ENCODE measurements at places on chromosomes 5 and 9.
A peak's percentile ranks its signal among the peaks of the same experiment; 100 is the strongest.

GRCh38 chr5:131854134-131854533 lies 57.3 kb upstream of the FNIP1 start:
- no peak for DNase-seq

- DNase-seq = no peak
These were observed 171.0 kb downstream of the INSYN2B start for GRCh38 chr5:169809281-169809680.

GRCh38 chr9:118364266-118365106 lies 660.3 kb downstream of the TLR4 start:
- peak; percentile 4 for DNase-seq

DNA sequence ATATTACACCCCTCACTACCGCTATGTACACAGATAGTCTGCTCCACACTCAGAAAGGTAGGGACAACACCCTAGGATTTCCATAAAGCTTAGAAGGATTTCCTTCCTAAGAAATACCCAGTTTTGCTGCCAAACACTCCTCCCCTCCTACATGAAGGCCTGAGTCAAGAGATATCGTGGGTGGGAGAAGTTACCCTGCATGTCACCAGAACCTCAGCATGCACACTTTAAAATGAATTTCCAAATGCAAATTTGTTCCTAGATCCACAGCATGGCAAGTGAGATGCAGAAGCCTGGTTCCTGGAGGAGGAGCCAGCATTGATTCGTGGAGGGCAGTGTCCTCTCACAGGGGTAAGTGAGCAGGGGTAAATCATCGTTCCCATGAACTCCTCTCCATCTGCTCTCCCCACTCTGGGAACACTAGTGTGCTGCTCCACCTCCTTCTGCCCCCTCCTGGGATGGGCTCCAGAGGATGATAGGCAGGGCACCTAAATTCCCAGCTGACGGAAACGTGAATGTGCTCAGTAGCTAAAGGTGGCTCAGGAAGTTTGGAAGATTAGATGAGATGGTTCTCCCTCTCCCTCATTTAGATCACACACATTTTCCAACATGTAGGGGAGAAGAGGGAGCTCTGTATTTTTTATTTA lies 76.7 kb downstream of the PDE4D start:
- DNase-seq = no peak

DNA sequence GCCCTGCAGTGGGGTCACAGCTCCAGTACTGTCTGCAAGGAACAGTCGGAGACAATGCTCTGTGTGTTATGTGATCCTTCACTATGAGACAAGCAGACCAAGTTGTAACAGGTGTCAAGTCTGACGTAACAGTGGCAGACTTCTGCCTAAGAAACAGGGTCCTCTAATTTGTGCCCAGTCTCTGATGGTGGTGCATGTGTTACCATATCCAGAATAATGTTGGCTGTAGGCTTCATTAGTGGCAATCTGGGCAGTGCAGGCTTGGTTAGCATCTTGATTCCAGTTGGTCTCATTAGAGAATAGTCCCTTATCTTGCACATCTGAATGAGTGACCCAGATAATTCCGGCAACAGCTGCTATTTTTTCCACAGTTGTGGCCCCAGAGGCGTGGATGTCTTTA lies 33.8 kb downstream of the ZNF131 start:
- DNase-seq = no peak

DNA sequence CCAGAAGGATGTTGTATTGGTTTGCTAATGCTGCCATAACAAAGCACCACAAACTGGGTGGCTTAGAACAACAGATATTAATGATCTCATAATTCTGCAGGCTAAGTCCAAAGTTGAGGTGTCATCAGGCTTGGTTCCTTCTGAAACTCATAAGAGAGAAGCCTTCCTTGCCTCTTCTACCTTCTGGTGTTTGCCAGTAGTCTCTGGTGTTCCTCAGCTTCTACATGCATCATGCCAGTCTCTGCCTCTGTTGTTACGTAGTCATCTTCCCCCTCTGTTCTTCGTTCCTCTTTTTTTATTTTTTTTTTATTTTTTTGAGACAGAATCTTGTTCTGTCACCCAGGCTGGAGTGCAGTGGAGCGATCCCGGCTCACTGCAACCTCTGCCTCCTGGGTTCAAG lies 61.8 kb downstream of the LRRC70 start:
- no peak for DNase-seq

DNA sequence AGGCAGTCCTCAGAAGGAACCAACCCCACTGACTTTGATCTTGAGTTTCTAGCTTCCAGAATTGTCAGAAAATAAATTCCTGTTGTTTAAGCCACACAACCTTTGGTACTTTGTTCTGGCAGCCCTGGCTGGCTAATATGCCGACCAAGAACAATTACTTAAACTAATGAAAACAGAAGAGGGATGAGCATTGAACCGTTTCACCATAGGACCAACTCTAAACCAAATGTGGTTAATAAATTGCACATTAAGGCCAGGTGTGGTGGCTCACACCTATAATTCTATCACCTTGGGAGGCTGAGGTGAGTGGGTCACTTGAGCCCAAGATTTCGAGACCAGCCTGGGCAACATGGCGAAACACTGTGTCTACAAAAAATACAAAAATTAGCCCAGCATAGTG lies 160.9 kb upstream of the RAI14 start:
- no peak for DNase-seq

GRCh38 chr9:124084087-124084486 lies 72.5 kb downstream of the LHX2 start:
- no peak for DNase-seq

DNA sequence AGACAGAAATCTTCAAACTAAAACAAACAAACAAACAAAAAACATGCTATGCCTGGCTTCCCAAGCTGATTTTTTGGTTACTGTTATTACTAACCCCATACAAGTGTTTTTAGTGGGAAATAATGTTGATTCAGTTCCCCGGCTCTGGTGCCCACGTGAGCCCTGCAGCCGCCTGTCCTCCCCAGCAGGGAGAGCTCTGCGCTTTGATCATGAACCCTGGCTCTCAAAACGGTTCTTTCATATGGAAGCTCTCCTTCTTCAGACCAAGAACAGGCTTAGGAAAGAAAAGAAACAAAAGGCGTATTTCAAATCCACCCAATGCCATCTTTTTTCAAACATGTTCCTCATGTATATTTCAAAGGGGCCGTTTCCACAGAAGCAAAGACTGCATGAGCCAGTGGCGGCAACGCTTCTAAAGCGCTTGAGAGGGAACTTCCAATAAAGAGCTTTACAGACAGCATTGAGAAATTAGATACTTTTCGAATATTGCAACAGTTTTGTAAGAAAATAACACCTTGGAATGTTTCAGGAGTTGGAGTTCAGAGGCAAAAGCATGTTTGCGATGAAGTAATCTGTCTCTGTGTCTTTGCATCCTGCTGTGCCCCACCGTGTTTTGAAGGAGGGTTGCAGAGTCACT lies 74.8 kb downstream of the ICE1 start:
- DNase-seq = peak; percentile 68

- no peak for DNase-seq
These were observed 45.2 kb upstream of the ALDH1B1 start for GRCh38 chr9:38347271-38347671.

GRCh38 chr5:100148239-100148638 lies 386.9 kb upstream of the FAM174A start:
- no peak for DNase-seq

DNA sequence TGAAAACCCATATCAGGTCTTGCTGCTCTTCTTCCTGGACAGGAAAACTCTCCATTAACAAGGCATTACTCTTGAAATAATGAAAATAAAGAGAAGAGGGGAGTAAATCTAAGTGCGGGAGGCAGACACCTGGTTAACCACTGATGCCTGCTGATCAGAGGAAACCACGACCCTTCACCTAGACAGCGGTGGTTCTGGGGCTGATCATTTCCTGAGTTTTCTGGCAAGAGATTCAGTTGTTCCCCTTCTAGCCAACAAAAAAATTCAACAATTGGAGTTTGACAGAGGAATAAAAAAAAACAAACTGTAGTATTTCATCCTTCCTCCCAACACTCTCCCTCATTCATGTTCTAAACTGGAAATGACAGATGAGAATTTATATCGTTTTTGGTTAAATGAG lies 3.0 kb downstream of the RLN2 start:
- DNase-seq = no peak

- no peak for DNase-seq
These were observed 139.1 kb downstream of the FSTL4 start for GRCh38 chr5:133473291-133473690.

DNA sequence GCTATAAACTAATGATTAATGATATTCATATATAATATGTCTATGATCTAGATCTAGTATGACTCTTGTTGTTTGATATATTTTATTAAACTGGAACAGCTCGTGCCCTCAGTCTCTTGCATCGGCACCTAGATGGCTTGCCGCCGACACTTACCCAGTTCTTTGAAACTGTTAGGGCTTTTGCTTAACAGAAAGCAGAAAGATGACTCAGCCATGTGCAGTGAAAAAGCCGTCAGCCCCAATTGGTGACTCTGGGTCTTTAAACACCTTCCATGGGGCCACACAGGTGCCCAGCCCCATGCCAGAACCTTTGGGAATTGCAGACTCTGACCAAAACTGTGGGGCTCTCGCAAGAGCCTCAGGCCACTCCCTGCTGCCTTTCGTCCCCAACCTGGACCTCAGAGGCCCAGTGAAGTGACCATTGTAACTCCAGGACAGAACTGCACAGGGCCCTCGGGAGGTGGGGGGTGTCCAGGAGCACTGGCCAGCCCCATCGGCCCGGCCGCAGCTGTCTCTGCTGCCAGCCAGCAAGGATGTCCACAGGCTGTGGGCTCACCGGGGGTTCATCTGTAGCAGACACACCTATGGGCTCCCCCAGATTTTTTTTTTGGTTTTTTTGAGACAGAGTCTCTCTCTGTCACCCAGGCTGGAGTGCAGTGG lies 7.8 kb downstream of the LCN10 start:
- DNase-seq = no peak

DNA sequence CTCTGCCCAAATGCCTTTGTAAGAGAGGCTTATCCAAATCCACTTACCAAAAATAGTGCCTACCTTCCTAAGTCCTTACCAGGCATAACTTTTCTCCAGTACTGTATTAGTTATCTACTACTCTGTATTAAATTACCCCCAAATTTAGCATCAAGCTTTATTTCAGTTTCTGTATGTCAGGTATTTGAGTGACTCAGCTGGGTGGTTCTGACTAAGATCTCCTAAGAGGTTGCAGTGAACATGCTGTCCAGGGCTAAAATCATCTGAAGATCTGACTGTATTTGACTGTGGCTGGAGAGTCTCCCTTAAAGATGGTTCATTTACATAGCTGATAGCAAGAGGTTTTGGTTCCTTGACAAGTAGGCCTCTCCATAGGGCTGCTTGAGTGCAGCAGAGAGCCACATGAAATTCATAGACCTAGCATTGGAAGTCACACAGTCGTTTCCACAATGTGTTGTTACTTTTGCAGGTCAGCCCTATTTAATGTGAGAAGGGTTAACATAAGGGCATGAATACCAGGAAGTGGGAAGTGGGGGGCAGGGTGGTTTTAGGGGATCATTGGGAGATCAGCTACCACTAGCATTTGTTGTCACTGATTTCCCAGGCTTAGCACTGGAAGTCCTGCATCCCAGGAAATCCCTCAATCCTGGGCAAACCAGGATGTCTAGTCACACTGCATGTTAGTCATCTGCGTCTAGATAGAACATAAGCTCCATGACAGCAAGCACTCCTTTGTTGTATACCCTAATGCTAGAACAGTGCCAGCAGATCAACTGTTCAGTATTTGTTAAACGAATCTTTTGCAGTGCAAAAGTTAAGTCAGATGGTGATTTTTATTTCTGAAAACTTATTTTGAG lies 2.0 kb upstream of the ZNF622 start:
- DNase-seq = peak; percentile 61

GRCh38 chr9:108900176-108900575 lies 33.7 kb downstream of the ELP1 start:
- DNase-seq = no peak

- no peak for DNase-seq
These were observed 12.4 kb downstream of the CEMIP2 start for GRCh38 chr9:71755869-71756268.

- DNase-seq = peak; percentile 53
These were observed at the start of gene FIBCD1 for GRCh38 chr9:130938652-130939404. TSS of gene FIBCD1 (minus strand) at chr9:130939247. CDS start at chr9:130938607, 640 bp downstream.

GRCh38 chr5:135393691-135394090 lies 5.3 kb downstream of the MACROH2A1 start:
- peak; percentile 68 for DNase-seq
